Right ventricle myocardium inferior (tissue), 1 donor: ENCODE measurements at places on chromosomes 11 and 22.

- no peak for DNase-seq
Measured at GRCh38 chr11:94519478-94520084, 7.3 kb downstream of the C11orf97 start.

DNA sequence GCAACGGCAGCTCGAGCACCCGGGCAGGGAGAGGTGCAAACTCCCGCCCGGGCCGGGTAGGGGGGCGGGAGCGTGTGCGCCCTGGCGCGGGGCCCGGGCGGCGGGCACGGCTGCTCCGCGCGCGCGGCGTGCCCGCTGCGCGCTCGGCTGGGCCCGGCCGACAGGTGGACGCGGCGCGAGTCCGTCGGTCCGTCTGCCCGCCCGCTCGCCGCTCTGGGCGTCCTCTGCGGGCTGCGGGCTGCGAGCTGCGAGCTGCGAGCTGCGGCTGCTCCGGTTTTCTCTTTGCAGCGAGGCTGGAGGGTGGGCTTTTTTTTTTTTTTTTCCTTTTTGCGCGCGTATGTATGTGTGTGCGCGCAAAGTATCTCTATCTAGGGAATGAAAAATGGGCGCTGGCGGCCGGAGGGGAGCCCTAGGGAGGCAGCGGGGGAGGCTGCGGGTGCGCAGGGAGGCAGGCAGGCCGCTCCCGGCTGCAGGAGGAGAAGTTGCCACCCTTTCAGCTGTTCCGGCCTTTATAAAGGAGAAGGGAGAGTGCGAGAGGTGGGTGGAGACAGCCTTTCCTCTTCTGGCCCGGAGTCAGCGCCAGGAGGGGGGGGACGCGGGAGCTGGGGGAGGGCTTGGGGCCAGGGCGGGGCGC, at the start of gene PDGFB:
TSS of gene PDGFB (minus strand) at position 487 of the 634 bp plus-strand sequence. CDS start 1,019 bp downstream, outside the sequence.
- no peak for DNase-seq

DNA sequence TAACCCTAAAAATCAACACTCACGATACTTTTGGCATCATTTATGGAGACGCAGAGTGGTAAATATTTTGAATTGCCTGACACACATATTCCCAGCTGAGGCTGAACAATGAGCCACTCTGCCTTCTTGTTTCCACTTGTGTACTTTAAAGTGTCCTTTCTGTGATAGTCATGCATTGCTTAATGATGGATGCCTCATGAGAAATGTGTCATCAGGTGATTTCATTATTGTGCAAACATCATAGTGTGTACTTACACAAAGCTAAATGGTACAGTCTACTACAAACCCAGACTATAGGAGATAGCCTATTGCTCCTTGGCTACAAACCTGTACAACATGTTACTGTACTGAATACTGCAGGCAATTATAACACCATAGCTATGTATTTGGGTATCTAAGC, 44.2 kb downstream of the MRE11 start:
- no peak for DNase-seq

GRCh38 chr11:27228906-27229290, 134.1 kb downstream of the CCDC34 start:
- DNase-seq = no peak

- no peak for DNase-seq
Measured at GRCh38 chr11:12829131-12829530, 154.9 kb downstream of the TEAD1 start.

- peak; percentile 34 for DNase-seq
Measured at GRCh38 chr22:37510091-37510490, 9.1 kb downstream of the CARD10 start.

GRCh38 chr11:403021-403760, 9.2 kb downstream of the PKP3 start:
- peak; percentile 18 for DNase-seq

DNA sequence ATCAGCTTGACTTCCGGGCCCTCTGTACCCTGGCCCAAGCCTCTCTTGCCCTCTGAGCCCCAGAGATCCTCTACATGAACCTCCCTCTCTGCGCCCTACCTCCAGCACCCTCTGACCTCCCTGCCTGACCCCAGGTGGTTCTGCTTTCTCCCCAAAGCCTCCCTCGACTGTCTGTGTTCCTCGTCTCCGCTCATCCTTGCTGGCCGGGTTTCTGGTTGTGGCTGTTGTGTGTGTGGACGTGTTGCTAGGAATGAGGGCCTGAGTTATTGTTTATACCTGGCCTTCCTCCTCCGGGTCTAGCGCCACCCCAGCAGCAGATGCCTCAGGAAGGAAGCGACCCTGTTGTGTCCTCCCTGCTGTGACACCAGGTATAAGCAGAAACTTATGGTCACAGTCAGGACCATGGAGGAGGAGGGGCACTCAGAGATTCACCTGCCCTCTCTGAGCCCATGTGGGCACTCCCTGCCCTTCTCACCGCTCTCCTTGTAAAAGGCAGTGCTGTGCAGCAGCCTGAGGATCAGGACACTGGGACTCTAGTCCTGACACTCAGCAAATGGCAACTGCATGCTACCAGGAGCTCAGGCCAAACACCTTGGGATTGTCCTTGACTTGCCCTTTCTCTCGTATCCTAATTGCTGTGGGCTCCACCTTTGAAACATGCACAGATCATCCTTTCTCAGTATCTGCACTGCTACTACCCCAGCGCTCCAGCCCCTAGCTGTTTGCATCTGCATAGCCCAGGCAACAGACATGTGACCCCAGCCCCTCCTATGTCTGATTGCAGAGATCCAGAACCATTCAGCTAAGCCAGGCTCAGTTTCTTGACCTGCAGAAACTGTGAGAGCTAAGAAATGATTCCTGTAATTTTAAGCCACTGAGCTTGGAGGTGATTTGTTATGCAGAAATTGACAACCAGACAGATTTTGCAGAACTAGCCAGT, 140.1 kb downstream of the ST3GAL4 start:
- DNase-seq = peak; percentile 25

GRCh38 chr11:1843098-1843473, 4.3 kb downstream of the TNNI2 start:
- DNase-seq = peak; percentile 23

DNA sequence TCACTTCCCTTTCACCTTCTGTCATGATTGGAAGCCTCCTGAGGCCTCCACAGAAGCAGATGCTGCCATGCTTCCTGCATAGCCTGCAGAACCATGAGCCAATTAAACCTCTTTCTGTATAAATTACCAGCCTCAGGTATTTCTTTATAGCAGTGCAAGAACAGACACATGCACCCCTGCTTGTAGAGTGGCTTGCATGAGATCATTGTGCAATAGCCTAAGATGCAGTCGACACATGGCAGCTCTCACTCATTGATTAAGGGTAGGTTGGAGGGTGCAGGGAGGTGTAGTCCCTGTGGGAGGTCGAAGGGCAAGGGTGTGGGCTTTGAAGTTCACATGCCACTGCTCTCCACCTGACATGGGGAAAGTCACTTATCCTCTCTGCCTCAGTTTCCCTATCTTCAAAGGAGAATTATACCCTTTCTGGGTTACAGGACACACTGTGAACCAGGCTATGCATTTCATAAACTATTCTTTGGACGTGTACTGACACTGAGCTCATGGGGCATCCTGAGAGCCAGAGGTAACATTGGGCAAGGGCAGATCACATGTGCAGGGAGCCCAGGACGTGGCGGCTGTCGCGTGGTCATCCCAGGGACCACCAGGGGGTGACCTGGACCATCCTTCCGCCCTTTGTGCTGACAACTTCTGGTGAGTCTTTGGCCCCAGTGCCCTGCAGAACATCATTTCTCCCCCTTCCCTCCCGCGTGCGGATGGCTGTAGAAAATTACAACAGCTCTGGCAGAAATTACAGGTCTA, 69.2 kb upstream of the SHANK2 start:
- no peak for DNase-seq

DNA sequence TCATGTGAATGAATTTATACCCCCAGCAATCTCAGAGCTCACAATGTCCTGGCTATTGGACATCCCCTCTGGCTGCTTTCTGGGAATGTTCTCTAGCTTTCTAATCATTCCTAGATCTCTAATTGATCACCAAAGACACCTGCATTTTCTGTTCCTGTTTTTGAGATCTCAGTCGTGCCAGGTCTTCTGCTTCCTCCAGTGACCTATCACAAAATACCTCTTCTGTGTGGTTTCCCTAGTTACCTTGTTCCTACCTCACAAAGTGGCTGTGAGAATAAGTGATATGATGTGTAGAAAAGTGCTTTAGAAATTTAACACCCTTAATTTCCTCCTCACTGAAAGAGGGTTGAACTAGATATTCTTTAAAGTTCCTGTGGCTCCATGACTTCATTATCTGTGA, 92.2 kb downstream of the LUZP2 start:
- DNase-seq = no peak

- no peak for DNase-seq
Measured at GRCh38 chr11:2459796-2460531, 15.2 kb downstream of the KCNQ1 start.

DNA sequence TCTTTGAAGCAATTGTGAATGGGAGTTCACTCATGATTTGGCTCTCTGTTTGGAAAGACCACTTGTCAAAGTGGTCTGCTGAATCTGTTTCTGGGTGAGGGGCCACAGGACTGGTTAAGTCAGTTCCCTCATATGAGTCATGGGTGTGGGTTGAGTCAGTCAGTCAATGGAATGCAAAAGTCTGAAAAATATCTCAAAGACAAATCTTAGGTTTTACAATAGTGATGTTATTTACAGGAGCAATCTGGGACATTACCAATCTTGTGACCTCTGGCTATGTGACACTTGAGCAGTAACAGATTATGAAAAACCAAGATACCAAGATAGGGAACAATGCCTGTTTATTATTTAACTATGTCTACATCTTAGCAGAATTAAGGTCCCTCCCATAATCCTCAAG, 311.6 kb downstream of the AASDHPPT start:
- no peak for DNase-seq

- DNase-seq = no peak
Measured at GRCh38 chr22:50524676-50525103, 708 bp downstream of the SCO2 start.

DNA sequence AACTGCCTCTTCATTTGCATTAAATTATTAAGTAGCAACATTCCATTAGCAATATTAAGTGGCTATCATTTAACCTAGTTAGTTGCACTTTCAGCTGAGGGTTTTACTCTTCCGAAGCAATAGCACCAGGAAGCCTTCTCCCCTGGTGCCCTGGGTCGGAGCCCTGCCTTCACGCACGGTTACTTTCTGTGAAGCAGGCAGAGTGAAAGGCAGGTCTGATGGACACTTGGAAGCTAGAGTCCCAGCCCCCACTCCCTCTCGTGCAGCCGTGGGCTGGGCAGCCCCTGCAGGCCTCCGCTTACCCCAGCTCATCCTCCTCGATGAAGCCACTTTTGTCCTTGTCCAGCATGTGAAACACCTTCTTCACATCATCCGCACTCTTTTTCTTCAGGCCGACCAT, 2.0 kb downstream of the PVALB start:
- DNase-seq = no peak

DNA sequence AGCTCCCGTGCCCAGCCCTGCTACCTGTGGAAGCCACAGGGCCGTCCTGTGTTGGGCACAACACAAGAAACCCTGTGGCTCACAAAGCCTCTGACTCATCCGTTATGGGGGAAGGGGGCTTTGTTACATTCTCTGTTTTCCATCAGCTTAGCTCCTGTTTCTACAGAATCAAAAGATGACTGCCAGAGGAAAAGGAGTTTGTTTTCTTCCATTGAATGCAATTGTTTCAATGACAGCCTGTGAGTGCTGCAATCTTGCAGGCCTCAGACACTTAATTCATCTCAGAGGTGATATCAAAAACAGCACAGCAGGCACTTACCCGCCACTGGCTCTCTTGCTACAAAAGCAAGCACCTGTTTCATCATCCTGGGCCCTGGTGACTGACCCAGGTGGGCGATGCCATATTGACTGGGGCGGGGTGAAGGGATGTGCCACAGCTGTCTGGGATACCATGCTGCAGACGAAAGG, 194.3 kb downstream of the OPCML start:
- DNase-seq = no peak

DNA sequence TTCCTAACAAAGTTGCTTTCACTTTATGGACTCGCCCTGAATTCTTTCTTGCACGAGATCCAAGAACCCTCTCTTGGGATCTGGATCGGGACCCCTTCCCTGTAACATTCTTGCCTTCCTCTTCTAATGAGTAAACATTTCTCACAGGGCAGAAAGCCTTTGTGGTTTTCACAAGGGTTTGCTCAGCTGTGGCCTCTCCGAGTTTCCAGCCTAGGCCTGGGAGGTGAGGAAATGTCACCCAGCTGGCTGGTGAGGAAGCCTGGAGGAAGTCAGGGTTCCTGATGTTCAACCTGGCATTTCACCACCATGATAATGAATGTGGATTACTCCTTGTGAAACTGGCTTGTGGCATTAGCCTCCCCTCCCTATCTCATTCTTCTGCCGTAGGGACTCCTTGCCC, 224.9 kb downstream of the DSCAML1 start:
- peak; percentile 45 for DNase-seq

DNA sequence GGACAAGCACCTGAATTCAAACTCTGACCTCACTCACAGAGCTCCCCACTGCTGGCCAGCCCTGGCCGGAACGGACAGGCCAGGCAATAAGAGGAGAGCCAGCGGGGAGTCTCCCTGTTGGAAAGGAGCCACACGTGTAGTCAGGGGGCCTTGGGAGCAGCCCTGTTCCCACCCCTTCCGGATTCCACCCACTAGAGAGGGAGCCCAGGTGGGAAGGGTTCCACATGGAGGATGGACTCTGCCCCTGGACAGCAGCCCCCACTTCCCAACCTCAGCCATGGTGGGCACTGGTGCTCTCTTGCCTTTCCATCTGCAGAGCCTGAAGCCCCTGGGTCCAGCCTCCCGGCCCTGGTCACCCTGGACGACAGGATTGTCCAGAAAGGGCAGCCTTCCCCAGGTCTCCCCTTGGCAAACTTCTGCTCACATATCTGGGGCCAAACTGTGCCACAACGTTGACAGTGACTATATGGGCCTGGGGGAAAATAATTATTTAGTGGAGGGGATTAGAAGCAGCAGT, 7.5 kb upstream of the APOBEC3A start:
- DNase-seq = no peak

GRCh38 chr22:17114898-17115235, 6.3 kb downstream of the TMEM121B start:
- no peak for DNase-seq

- DNase-seq = no peak
Measured at GRCh38 chr11:127791844-127792243, 791.3 kb upstream of the KIRREL3 start.

DNA sequence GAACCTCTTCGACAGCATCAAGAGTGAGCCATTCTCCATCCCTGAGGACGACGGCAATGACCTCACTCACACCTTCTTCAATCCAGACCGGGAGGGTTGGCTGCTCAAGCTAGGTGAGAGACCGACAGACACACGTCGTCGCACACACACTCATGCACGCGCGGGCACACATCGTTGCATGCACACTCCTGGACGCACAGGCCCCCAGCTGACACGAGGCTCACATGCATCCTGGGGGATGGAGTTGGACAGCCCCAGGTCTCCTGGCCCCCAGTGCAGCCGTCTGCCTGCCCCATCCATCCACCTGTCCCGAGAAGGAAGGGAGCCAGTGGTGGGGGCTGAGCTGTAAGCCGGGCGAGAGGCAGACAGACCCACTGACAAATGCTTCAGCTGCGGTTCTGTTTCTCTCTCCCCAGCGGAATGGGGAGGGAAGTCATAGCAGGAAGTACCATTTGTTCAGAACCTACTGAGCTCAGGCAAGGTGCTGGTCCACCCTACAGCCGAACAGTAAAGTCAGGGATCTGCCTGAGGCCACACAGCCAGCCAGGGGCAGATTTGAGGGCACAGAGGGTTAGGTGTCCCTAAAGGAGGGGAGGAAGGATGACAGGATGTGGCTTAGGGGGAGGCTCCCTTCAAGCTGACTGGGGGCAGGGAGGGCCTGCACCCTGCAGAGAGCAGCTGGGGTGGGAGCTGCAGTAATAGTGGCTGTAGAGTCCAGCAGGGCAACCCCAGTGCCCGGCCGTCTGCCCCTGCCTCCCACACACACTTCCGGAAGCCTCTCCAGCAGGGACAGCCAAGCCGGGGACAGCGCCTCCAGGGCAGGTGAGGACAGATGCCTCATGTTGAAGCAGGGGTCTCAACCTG, 27.1 kb downstream of the CYTH4 start:
- DNase-seq = peak; percentile 66

GRCh38 chr22:18997925-18998315, 61.8 kb upstream of the PRODH start:
- DNase-seq = no peak
